ENCODE measurements at places on chromosomes 7 and 10.

DNA sequence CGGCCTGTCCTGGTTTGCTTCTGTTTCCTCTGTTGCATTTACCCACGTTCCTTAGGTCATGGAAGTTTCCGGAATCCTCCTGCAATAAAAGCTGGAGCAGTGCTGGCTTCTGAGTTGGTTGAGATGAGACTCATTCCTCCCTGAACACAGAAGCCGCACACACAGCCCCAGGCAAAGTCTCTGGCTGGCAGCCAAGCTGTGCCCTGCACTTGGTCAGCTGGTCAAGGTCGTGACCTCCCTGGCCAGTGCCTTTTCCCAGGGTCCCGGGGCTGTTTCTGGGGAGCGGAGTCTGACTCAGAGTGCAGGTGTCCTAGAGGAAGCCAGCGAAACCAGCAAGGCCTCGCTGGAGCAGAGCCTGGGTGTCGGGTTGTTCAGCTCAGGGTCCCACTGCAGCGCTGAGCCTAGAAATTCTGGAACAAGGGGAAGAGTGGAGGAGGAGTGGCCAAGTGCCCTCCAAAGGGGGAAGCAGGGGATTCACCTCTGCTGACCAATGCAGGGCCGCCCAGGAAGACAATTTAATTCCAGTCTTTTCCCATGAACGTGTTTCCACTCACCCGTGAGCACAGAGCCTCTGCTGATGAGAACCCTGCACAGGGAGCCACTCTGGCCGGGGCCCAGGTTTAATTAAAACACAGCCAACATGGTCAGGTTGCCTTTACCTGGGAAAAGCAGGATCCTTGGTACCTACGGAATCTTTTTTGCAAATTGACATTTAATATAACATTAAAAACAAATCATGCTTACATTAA is 245.5 kb upstream of the PPP2R2D start:
- no peak for DNase-seq

- DNase-seq = peak; percentile 11
Observed at GRCh38 chr10:4652111-4653010, 173.6 kb upstream of the AKR1E2 start.

- peak; percentile 32 for DNase-seq
Observed at GRCh38 chr10:97534746-97535367, 36.1 kb downstream of the UBTD1 start.

- peak; percentile 40 for DNase-seq
Observed at GRCh38 chr7:148772297-148773089, 73.8 kb downstream of the CUL1 start.

- DNase-seq = no peak
Observed at GRCh38 chr10:97714401-97715258, 1.1 kb downstream of the MARVELD1 start.

DNA sequence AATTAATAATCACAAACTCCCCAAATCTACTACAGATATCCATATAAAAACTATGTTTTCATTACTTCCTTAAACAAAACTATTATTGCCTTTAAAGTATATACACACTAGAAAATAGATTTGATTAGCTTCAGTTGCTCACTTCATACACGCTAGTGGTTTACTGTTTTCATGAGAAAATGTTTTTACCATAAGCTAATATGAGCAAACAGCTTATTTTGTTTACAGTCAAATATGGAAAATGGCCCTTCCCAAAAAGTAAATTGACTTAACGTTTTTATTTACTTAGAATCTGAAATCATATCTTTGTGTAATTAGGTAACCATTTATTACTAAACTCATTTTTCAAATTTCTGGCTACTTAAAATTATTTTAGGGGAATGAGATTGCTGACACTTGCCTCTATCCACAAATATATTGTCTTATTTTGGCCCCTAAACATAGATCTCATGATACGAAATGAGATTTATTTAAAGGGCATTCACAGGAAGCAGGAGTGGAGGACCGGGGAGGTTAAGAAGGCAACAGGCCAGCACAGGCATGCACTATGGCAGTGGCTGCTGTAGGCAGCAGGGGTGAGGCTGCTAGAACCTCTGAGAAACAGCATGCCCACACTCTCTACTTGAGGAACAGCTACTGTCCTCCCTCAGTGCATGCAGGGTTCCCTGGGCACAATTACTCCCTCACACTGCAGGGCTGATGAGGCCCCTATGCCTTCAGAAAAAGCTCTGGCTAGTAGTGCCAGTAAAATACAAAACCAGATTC is 29.6 kb upstream of the SOSTDC1 start:
- DNase-seq = no peak

- DNase-seq = no peak
Observed at GRCh38 chr7:11256501-11256900, 282.8 kb downstream of the PHF14 start.

DNA sequence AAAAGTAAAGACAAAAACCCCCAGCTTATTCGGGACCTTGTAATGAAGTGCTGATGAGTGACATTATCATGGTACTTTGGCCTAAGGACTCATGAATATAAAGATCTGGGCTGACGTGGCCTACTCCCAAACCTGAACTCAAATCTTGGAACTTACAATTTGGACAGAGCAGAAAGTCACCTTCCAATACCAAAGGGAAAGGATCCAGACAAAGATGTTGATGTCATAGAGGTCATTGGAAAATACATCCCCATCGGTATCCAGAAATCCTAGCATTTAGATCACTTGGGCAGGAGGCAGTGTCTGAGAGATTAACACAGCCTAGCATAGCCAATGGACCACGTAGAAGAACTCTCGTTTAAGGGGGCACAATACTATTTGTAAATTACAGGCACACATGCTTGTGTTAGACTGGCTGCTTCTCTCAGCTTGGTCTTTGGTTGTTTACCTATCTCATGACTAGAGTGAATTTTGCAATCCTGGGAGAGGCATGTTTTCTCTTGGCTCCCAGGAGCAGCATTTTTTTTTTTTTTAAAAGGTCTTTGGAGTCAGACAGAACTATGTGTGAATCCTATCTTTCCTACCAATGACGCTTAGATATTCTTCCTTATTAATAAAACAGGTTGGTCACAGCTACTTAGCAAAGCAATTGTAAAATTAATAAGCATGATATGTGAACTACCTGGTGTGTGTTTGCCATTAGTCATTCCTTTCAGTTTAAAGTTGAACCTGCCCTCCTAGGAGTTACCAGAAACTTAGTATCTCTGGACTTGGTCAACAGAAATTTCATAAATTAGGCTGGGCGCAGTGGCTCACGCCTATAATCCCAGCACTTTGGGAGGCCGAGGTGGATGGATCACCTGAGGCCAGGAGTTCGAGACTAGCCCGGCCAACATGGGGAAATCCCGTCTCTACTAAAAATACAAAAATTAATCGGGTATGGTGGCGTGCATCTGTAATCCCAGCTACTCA is 27.8 kb upstream of the MRPS33 start:
- no peak for DNase-seq

GRCh38 chr10:4653160-4653559 is 172.8 kb upstream of the AKR1E2 start:
- no peak for DNase-seq

DNA sequence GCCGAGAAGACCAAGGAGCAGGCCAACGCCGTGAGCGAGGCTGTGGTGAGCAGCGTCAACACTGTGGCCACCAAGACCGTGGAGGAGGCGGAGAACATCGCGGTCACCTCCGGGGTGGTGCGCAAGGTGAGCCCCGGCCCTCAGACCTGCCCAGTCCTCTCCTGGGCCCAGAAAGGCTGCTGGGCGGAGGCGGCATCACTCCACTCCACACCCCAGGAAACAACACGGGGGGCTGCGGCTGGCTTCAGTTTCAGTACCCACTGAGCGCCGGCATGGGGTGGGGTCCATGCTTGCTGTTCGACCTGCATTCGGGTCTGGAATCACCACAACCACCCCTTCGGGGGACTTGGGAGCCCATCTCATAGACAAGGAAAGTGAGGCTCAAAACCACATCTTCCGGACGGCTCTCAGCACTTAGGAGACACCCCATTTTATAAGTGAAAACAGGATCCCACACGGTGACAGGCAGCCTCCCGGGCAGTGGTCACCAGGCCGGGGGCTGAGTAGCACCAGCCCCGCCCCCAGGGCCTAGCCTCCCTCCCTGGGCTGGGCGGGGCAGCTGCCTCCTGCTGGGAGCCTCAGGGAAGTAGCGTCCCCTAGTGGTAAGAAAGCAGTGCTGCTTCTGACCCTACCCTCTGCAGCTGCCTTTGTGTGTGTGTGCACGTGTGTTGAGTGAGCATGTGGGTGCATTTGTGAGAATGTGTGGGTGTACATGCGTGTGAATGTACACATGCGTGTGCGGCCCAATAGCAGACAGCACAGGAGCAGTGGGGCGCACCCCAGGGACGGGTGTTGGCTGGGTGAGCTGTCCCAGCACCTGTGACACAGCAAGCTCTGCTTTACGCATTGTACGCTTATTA is 1.8 kb downstream of the SNCG start:
- no peak for DNase-seq

GRCh38 chr10:6103591-6103990 is 14.8 kb downstream of the RBM17 start:
- DNase-seq = no peak

GRCh38 chr7:116582164-116582732 is 57.4 kb downstream of the CAV1 start:
- DNase-seq = no peak

GRCh38 chr10:105138358-105138757 is 497.3 kb downstream of the SORCS3 start:
- no peak for DNase-seq

DNA sequence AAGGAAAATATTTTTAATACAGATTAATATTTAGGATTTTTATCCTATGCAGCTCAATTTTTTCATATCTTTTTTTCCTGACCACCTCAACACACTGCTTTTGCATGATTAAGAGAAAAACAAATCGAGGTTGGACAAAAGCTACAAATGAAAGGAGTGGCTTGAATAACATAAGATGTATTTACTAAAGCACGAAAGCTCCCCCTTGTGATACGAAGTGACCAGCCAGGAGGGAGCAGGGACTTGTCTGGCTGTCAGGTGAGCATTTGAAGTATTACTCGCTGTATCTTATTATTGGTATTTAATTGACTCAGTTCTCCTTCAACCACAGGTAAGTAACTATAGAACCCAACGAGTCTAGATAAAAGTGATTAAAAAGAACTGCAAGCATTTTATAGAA is 265.2 kb upstream of the PHF14 start:
- no peak for DNase-seq

- DNase-seq = no peak
Observed at GRCh38 chr7:145031162-145031561, 195.3 kb upstream of the TPK1 start.

- no peak for DNase-seq
Observed at GRCh38 chr10:69960606-69960987, 92.0 kb upstream of the MACROH2A2 start.

DNA sequence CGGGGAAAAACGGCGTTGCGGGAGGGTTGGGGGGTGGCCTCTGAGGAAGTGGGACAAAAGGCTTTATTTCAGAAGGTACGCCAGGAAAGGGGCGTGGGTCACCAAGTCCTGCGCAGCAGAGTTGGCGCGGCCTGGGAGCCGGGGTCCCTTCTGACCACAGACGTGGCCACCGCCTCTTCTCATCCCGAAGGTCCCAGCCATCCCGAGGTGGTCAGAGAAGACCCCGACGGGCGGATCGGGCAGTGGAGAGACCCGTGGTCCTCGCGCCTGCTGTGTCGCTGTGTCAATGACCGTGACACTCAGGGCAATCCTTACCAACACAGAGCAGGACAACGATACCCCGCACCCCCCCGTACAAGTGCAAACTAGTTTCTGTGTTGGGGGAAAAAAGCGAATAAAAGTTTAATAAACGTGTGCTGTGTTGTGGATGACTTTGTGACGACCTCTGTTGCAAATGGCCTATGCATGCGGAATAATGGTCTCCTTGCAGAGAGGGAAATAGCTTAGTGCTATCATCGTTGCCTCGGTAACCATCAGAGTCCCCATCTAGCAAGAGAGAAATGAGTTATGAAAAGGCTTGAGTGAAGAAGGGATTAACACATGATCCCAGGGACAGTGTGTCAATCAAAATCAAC is 19.4 kb upstream of the GATA3 start:
- DNase-seq = no peak

GRCh38 chr7:83821866-83822265 is 172.9 kb upstream of the SEMA3E start:
- no peak for DNase-seq
